ENCODE measurements at places on chromosomes 7 and 10.

- no peak for DNase-seq
Measured at GRCh38 chr10:31352436-31353226, 33.6 kb downstream of the ZEB1 start.

GRCh38 chr10:50470798-50471582 lies 152.8 kb downstream of the SGMS1 start:
- no peak for DNase-seq

DNA sequence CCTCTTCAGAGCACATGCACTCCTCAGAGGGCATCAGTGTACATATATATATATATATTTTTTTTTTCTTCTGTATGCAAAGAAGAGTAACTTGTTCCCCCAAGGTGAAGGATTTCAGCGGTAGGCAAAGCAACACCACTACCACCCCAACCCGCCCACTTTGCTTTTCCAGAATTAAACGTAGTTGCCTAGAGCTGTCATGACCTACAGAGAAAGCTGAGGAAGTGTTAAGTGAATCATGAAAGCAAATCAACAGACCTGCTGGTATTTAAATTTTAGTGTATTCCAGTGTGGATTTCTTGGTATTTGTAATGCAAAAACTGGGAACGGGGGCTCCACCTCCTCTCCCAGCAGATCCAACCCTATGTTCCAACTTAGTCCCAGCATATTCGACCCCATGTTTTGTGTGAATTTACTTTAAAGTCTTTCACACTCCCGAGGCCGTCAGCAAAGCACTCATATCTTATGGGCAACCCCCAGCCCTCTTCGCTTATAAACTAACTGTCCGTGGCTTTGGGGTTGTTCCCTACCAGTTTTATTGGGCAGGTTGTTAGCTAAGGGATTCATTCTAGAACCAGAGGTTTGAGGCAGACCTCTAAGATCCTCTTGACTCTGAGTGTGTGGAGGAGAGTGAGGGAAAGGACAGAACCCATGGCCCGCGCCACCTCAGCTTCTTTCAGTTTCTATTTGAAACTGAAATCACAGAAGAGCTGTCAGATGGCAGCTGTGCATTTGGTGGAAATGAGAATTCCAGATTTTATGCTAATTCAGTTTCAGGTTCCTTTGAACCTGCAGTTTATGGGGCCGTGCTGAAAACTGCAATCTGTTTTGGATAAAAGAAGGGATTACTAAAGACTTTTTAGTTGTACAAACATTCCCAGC lies 450.2 kb upstream of the GALNT17 start:
- no peak for DNase-seq

- no peak for DNase-seq
Measured at GRCh38 chr7:68063171-68063570, 1066.5 kb downstream of the TYW1 start.

DNA sequence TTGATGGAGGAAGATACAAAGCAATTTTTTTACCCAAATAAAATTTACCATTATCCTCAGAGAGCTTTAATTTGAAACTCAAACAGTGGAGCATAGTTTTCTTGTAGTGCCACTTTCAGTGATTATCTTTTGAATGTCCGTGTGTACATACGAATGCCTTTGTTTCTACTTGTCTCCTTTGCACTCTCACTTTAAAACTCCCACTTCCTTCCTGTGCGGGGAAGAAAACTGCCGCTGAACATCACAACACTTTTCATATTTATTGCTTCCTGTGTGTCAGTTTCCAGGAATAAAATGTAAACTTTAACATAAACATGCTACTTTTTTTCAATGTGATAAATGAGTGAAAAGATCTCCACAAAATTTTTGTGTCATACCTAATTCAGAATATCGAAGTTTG lies 102.4 kb downstream of the SEMA3A start:
- DNase-seq, result no peak

DNA sequence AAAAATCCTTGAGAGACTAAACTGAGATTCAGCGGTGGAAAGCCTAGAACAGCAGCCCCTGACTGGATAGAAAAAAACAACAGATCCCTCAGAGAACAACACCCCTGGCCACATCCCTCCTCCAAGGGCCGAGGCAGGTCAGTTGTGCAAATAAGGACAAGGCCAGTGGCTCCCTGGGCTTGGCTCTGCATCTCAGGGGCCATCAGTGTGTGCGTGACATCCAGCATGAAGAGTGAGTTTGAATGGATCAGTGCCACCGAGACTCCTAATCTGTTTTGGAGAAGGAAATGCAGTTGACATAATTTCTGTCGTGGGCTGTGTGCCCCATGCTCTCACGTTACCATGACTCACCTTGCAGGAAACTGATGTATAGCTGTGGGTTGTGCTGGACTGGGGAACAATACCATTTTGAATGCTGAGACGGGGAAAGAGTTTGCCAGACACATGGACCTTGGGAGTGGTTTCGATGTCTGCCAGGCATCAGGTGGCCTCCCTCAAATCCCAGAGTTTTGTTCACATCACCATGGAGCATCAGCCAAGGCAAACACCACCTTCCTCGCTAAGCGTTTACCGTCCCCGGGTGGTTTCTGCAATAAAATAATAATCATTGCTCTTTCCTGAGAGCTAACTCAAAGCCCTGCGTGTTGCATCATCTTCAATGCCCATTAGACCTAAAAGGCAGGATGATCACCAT lies 153.2 kb upstream of the FZD8 start:
- DNase-seq, result no peak

GRCh38 chr10:78248651-78249464 lies 215.2 kb downstream of the RPS24 start:
- no peak for DNase-seq

GRCh38 chr7:143408686-143409561 lies at the start of gene EPHA1:
TSS of gene EPHA1 (minus strand) at chr7:143408856. CDS start at chr7:143408805, 51 bp downstream.
- peak; percentile 29 for DNase-seq

DNA sequence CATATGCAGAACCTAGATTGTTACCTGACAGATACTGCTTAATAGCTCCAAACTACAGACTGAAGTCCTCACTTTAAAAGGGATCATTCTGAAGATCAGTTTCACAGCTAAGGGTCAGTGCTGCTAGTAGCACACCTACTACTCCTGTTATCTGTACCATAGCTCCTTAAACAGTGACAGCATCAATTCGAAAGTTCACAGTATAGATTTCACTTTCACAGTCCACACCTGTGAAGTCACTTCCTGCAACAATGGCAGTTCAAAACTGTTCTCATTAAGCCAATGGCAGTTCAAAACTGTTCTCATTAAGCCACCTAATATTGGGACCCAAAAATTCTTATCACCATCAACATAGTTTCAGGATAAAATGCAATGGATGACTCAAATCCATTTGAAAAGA lies 10.7 kb upstream of the FHIP2A start:
- DNase-seq, result no peak

DNA sequence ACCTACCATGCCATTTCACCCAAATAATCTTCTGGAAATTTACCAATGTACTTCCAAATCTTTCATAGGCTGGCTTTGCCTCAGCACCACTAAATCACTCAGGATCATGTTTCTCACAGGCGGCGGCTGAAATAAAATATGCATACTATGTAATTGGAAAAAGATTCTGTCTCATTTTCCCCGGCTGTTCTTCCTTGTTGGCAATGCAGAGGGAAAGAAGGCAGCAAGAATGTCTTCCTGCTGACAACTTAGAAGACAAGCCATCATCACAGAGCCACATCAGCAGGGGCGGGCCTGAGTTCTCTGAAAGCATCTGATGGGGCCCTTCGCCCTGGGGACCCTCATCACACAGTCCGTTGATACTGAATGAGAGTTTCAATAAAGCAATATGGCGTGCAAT lies 39.2 kb upstream of the COL1A2 start:
- DNase-seq, result no peak

DNA sequence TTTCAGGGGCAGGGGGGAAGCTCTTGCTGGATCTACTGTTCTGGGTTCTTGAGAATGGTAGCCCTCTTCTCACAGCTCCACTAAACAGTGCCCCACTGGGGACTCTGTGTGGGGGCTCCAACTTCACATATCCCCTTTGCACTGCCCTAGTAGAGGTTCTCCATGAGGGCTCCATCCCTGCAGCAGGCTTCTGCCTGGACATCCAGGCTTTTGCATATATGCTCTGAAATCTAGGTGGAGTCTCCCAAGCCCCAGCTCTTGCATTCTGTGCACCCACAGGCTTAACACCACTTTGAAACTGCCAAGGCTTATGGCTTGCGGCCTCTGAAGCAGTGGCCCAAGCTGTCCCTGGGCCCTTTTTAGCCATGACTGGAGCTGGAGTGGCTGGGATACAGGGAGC lies 150.7 kb downstream of the LRMDA start:
- no peak for DNase-seq

GRCh38 chr7:13115157-13115772 lies 427.8 kb downstream of the ARL4A start:
- DNase-seq, result no peak

GRCh38 chr7:144575456-144575855 lies 172.0 kb upstream of the NOBOX start:
- no peak for DNase-seq

DNA sequence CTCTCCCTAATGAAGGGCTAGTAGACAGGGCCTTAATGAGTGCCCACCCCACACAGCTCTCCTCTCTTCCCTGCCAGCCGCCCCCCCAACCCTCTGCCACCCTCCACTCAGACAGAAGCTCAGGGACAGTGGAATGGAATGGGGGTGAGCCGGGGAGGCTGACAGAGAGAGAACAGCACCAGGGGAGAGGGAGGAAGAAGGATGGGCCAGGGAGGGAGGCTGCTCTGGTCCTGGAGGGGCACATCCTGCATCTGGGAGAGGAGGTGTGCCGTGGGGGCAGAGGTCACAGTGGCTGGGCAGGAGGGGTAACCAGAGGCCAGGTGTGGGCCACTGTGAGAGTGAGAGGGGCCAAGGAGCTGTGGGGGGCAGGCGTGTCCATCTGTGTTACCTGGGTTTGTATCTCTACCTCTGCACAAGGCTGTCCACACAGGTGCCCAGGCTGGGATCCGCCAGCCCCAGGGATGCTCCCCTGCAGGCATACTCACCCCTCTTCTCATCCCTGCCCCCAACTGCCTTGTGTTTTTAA lies 2.4 kb downstream of the NYAP1 start:
- DNase-seq, result no peak

DNA sequence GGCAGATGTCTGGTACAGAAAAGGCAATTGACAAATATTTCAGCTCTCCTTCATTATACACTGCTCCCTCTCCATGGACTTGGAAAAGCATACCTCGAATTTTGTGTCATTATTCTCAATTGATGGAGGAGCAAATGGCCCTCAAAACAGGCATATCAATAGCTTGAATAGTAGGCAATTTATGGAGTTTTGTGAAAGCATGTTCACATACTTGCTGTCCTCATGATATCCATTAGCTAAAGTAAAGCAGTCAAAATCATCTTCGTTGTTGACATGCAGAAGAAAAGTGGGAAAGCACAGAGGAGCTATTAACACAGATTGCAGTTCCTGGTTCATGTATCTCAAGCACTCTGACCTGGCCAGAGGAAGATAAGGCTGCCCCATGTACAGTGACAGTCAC lies 472.8 kb downstream of the CCSER2 start:
- DNase-seq, result no peak

DNA sequence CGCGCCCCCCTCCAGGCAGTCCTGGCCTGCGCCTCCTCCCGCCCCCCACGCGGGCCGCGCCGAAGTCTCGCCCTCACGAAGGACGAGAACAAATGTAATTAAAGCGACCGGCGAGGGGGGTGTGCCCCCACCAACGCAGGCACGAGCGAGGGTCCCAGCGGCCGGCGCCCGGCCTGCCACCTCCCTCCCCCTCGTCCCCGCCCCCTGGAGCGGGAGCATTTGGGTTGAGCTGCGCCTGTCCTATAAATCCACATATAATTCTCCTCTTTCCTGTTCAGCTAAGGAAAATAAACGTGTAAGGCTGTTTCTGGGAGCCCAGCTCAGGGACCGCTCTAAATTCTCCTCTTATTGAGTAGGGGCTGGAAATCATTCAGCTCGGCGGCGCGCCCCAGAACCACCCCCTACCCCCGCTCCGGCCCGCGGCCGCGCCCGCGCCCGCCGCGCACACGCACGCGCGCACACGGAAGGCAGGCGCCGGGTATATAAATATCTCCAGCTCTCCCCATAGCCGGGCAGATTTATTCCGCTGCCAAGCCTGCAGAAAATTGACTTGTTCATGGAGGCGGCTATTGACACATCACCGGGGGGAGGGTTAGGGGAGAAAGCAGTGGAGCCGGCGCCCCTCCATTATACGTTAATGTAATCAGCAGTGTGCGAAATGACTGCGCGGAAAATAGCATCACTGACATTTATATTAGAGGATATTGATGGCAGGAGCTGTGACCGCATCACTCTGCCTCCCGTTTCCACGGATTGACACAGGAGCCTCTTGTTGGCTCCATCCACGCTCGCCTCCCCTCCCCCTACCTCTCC lies 61.6 kb upstream of the BTRC start:
- no peak for DNase-seq

- no peak for DNase-seq
Measured at GRCh38 chr10:69862882-69863530, 61.3 kb downstream of the COL13A1 start.

DNA sequence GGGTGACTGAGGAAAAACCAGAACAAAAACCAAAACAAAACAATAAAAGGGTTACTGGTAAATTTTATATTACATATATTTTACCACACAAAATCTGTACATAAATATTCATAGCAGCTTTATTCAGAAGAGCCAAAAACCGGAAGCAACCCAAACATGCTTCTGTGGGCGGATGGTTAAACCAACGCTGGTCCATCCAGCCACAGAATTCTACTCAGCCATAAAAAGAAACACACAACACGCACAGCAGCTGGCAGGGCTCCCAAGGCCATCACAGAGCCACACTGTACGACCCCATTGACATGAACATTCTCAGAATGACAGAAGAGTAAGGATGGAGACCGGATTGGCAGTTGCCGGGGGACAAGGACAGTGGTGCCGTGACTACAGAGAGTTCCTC lies 83.6 kb downstream of the PROSER2 start:
- DNase-seq, result no peak
